ENCODE measurements at places on chromosomes 6 and 20.

DNA sequence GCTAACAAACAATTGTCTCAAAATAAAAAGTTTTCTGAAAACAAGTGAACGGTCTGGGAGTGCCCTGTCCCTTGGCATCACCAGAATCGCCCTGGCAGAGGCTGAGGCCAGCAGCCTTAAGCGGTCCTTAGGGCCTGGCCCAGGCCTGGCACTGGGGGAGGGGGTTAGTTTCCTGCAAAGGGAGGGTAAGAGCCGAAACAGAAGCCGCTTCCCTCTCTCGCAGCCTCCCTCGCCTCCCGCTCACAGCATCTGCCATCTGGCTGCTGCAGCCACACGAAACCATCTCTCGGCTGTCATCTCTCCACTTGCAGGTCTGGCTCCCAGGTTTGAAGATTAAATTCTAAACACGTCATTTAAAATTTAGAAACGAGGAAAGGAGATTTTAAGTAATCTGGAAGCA, 31.5 kb downstream of the PMEPA1 start:
- DNase-seq: no peak

GRCh38 chr6:110337486-110337885, 20.7 kb downstream of the METTL24 start:
- no peak for DNase-seq

- no peak for DNase-seq
Measured at GRCh38 chr6:56244528-56245253, 2.7 kb downstream of the COL21A1 start.

DNA sequence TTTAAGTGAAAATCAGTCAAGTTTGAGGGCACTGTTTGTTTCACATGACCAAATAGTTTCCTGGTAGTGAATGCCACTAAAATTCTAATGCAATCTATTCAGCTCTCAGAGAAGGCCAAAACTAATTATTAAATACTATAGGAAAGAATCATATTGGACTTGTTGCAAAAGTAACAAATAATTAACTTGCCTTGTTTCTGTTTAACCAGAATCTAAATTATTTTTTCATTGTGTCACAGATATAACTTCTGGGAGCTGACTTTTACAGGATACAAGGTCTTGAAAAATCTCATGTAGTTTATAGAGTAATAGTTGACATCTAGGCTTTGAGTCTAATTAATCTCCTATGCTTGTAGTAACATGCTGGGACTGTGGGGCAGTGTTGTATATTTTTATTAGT, 44.5 kb downstream of the PRSS35 start:
- no peak for DNase-seq

- DNase-seq: no peak
Measured at GRCh38 chr6:84467296-84467695, 239.9 kb upstream of the CEP162 start.

DNA sequence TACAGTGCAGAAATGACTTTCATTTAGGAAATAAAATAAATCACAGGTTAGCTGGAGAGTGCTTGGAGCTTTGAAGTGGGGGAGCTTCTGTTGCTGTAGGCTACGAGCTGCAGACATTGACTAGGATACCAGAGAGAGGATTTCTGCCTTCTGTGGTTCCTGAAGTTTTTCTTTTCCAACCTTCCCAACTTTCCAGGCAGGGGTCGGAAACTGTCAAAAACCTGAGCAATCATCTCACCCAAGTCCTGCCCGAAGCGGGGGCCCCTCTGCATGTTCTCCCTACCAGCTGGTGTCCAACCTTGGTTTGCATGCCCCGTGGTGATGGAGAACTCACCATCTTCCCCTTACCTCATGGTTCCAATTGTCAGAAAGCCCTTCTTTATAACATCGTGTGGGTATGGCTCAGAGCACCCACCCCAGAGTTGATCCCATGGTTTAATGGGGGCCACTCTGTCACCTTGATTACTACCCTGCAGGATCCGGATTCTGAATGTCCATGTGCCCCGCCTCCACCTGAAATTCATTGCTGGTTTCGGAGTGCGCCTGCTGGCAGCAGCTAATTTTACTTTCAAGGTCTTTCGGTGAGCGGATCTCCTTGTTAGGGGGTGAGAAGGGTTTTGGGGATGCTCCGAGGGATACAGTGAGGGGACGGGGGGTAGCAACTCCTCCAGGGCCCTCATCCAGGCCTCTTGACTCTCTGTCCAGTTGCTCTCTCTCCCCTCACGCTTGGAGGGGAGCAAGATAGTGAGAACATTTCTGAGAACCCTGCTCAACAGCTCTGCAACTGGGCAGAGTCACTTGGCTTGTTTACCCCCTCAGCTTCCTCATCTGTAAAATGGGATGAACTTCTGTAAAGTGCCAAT, 5.1 kb downstream of the BPIFB2 start:
- DNase-seq: no peak

Data from CD8-positive, alpha-beta T cell (primary cell).